ENCODE measurements at places on chromosomes 3 and 15.

GRCh38 chr15:63018639-63019038 lies 23.9 kb upstream of the TPM1 start:
- no peak for DNase-seq

DNA sequence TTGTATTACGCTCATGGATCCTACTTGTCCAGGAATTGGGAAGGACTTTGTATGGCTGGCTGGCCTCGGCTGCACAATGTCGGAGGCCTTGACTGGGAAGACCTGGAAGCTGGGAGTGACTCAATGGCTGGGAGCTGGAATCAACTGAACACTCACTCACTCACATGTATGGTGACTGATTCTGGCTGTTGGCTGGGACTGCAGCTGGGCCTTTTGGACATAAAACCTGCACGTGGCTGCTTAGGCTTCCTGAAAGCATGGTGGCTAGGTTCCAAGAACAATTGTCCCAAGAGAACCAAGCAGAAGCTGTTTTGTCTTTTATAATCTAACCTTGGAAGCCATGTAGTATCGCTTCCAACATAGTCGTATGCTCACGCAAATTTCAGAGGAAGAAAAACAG lies 38.0 kb upstream of the CMTM8 start:
- DNase-seq = no peak

GRCh38 chr15:77515613-77516012 lies 94.9 kb downstream of the HMG20A start:
- DNase-seq = no peak

- no peak for DNase-seq
Measured at GRCh38 chr15:69861331-69862171, 236.2 kb downstream of the TLE3 start.

DNA sequence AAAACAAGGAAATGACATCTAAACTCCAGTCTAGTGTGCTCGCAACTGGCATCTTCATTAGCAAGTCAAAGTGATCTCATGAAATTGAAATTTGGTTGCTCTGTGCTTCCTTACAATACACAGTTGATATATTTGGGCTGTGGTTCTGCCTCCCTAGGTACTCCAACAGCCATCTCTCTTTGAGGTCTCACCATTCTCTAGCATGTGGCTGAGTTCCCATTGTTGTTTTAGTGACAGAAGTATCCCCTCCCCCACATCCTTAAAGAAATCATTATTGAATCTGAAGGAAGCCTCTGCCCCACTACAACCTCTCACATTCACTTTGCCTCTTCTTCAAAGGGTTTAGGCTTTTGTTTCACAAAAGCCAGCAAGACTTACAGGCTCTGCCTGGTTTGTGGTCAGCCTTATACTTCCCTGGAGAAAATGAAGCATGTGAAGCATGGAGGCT lies 516.5 kb downstream of the NLGN1 start:
- no peak for DNase-seq

DNA sequence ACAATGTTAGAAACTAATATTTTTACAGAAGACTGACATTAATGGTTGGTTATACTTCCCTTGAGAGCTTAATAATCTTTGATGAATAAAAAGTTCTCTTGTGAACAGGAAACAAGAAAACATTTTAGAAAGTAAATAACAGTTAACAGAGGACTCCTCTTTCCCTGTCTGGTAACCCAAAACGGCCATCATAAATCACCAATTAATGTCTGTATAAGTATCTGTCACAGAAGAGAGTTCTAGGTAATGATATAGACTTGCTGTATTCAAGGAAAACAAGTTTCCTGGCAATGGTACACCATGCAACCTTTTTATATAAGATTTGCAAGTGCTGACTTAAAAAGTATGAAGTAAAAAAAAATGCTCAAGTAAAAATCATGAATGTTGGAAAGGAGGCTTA lies 426.7 kb downstream of the SOX2 start:
- DNase-seq = no peak

DNA sequence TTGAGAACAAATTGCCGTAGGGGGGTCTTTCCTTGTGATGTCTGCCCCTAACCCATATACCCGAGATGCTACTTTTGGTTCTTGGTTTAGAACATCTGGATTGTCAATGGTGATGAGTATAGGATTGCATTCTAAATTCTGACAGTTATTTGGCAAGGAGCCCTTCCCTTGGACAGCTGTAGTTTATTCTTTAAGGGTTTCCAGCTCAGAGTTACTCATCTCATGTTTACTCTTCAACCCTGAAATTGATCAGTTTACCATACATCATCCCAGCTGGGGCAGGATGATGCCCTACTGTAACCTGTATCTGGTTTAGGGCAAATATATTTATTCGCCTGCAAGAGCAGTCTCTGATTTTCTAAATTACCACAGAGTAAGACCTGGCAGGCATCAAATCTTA lies 85.7 kb upstream of the XCR1 start:
- DNase-seq = no peak

GRCh38 chr3:189307963-189308362 lies 136.2 kb downstream of the TPRG1 start:
- no peak for DNase-seq

GRCh38 chr15:74242441-74243185 lies 6.5 kb downstream of the CCDC33 start:
- DNase-seq = no peak

DNA sequence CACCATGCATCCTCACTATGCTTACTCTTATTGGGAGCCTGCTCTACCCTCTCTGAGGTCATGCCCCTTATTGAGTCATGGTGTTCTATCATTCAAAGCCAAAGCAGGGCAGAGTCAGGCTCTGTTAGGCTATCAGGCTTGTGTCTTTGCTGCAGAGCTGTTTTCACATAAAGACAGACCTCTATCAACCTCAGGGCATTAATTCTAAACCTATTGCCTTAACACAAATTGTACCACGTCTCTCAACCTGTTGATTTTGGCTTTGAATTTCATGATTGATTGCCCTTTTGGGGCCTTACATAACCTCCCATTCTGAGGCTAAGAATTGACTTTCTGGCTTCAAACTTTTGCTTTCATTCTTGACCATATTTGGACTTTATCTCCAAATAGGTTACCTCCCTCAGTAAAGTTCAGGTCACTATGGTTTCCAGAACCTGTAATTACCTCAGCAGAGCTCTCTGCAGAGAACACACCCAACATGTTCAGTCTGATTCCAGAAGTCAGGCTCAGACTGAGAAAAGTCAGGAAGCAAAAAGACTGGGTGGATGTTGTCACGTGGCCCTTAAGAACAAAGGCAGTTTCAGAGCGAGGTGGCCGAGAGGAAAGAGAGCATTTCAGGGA lies 221.4 kb upstream of the NANOGP8 start:
- no peak for DNase-seq

DNA sequence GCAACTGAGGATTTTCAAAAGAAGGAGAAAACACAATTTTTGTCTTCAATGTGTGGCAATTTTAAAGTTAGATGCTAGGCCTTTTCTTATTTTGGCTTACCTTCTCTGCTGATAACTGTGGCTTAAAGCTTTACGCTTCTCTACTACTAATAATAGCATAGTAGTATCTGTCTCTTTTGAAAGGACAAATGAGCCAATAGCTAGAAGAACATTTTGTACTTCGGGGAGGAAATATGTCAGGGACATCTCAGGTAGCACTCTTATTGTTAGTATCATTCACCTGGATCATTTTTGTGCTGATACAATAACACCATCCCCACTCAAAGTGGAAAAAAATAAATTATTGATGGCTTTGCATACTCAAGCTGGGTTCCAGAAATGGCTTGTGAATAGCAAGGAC lies 586.1 kb upstream of the TBL1XR1 start:
- no peak for DNase-seq

DNA sequence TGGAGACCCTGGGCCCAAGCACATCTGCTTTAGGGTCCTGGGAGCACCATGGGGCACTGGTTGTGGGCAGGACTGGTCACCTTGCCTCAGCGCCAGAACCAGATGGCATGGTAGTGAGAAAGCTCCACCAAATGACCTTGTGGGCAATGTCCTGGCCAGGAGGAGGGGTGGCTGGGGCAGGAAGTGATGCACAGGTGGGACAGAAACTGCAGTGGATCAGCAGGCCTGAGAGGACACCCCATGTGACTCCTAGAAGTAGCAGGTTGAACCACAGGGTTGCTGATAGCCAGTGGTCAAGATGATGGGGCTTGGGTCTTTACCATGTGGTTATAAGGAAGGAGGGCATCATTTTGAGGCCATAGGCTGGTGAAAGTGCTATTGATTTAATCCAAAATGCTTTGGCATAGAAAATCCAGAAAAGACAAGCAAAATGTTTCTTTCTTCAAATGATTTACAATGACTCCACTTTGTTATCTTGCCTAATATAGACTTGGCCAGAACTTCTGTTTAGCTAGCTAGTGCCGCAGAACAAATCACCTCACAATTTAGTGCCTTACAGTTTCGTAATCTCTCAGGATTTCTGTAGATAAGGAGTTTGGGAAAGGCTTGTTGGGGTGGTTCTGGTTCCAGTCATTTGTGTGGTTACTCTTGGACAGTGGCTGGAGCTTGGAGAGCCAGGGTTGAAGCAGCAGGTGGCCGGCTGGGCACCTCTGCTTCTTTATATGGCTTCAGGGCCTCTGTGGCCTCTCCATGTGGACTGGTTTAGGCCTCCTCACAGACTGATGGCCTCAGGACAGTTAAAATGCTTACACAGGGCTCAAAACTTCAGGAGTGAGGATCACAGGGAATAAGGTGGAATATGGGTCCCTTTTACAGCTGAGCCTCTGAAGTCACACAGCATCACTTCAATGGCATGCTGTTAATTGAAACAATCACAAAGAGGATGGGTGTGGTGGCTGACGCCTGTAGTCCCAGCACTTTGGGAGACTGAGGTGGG lies 27.5 kb downstream of the TMEM158 start:
- no peak for DNase-seq

DNA sequence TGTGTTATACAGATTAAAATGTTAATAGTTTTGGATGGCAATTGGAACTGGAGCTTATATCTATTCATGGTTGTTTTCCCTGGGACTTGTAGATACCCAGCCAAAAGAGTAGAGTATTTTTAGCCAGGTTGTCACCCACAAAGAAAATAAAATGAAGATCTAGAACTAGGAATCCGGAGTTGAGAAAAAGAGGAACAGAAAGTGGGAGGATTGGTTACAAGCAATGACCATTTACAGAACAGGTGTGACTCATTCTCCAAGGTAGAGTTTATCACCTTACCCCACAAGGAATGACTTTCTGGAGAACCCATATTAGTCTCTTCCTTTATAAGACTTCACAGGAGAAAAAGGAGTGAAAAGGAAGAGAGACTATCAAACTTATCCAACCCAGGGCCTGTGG lies 99.8 kb downstream of the TMEM108 start:
- no peak for DNase-seq

GRCh38 chr3:9761919-9762318 lies 7.8 kb downstream of the CAMK1 start:
- DNase-seq = no peak

- no peak for DNase-seq
Measured at GRCh38 chr3:20424086-20424485, 238.1 kb upstream of the SGO1 start.

DNA sequence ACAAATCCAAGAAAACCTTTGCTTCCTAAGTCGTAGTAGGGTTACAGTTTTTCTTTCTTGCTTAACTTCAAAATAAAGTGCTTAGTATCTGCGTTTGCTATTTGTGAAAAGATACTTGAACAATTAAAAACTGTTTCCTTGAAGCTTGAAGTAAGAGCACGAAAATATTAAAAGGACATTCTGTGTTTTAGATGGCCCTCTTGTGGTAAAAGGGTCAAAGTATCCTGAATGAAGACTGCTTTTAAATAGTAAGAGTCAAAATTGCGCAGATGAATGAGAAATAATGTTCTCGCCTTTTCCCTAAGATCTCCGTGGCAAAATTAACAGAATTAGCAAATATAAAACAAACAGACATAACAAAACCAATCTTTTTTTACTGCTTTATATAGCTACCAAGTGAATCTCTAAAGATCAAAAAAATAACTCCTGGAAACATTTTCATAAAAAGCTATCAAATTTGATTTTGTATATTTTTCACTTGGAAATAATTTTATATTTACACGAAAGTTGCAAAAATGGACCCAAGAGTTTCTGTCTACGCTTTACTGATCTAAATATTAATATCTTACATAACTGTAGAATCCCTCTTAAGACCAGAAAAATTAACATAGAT lies 175.4 kb downstream of the MBNL1 start:
- no peak for DNase-seq

DNA sequence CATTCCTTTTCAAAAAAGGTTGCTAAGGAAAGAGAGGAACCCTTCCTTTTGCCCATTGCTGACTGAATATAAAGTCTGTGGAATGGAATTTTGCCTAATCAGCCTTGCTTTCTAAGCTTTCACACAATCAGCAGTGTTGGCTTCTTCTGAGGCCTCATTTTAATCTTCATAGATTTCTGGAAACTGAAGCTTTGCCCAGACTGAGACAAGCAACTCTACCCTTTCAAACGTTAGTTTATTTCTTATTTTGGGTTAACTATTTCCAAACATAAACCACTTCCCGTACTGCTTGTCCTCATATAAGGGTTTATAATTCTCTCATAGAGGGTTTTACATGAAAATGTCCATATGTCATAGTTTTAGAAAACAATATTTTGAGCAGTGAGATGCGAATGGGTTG lies 82.9 kb downstream of the NR1D2 start:
- DNase-seq = no peak

DNA sequence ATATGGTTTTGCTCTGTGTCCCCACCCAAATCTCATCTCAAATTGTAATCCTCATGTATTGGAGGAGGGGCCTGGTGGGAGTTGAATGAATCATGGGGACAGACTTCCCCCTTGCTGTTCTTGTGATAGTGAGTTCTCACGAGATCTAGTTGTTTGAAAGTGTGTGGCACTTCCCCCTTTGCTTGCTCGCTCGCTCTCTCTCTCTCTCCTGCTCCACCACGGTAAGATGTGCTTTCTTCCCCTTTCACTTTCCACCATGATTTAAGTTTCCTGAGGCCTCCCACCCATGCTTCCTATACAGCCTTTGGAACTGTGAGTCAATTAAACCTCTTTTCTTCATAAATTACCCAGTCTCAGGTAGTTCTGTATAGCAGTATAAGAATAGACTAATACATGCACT lies 60.7 kb downstream of the GSK3B start:
- DNase-seq = no peak

- DNase-seq = no peak
Measured at GRCh38 chr3:8494327-8494726, 7.3 kb upstream of the LMCD1 start.

DNA sequence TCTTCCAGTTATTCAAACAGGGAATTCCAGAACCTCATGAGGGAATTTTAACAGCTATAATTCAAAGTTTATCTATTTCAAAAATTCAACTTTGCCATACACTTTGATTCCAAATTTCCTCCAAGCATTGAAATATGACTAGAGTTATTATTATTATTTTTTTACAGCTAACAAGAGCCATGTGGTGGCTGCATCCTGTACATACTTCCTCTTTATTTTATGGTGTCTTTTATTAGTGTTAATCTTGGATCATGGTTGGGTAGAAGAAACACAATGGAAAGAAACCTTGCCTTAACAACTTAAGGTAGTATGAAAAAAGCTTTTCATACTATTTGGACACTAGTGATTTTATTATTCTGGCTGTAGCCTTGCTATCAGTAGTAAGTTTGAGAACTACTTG lies 52.7 kb downstream of the TFG start:
- no peak for DNase-seq

DNA sequence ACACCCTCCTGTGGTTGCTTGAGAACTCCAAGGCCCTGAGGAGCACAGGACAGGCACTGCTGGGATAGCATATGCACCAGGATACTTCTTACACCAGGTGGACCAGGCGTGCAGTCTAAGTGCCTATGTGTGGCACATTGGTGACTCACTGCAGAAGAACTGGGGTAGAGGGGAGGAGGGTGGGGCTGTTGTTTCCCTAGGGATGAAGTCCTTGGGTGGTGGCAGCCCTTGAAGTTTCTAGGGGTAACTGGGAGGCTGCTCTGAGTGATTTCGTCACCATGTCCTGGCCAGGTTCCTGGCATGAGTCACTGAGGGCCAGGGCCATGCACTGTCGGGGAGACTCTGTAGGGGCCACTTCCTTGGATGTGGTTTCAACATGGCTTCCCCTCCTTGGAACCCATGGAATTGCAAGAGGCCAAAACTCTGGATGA lies 15.9 kb downstream of the MYZAP start:
- DNase-seq = no peak
